ENCODE measurements at places on chromosomes 7 and 10.

DNA sequence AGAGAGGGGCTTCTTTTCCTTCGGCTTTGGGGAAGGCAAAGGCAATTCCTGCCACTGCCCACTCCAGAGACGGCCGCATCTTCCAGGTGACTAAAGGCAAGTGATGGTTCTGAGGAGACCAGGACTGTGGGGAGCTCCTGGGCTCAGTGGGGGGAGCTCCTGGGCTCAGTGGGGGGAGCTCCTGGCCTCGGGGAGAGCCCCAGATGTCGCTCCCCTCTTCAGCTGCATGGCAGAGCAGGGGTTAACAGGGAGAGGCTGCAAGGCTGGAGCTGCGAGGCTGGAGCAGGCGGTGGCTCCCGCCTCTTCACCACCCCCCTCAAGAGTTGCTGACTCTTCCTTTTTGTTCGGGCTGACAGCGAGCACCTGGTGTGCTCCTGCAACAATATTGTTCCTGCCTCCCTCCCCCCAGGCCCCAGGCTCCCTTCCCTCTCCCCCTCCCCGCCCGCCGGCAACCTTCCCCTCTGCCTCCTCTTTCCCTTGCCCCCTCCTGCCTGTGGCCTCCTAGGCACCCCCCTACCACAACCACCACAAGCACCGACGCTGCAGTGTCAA lies 56.3 kb upstream of the LBX1 start:
- DNase-seq, result no peak

GRCh38 chr10:42992156-42992956 lies 84.5 kb upstream of the RET start:
- no peak for DNase-seq

GRCh38 chr7:72413886-72414285 lies 1.7 kb upstream of the CALN1 start:
- DNase-seq, result no peak

- DNase-seq, result peak; percentile 68
Measured at GRCh38 chr10:51063659-51064535, 10.4 kb upstream of the PRKG1 start.

DNA sequence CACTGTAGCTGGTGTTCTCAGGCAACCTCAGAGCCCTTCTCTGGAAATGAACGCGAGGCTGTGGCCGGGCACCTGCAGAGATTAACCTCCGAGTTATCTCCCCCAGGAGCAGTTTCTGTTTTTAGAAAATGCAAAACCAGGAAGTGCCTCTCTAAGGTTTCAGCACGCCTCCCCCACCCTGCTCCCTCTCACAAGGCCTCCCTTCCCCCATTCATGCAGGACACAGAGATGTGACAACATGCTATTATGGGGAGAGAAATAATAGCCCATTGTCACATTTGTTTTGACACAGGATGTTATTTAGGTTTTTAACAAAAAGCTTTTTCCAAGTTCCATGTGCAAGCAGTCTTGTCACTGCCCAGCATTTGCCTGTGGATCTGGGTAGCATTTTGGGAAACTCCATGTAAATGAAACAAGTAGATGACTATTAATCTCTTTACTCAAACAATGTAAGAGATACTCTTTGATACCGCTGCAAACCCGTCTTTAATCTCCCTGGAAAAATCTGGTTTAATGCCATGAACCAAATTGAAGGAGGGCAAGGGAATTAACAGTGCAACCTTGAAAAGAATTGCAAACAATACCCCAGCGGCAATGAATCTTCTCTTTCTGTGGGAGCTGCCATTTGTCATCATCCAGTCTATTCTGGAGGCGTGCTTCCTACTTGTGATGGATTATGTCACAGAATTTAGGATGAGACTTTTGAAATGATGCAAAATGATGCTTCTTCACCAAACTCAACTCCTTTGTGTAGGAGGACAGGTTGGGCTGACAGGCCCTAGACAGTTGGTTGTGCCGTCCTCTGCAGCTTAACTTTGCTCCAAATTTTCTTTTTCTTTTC lies 86.5 kb upstream of the NMT2 start:
- no peak for DNase-seq

- no peak for DNase-seq
Measured at GRCh38 chr10:101230183-101230917, 1.1 kb upstream of the LBX1 start.

GRCh38 chr7:52450816-52451215 lies 584.6 kb upstream of the POM121L12 start:
- no peak for DNase-seq

- DNase-seq, result no peak
Measured at GRCh38 chr7:95589031-95589430, 7.3 kb downstream of the PDK4 start.

- no peak for DNase-seq
Measured at GRCh38 chr7:129848436-129848835, 104.3 kb downstream of the UBE2H start.

DNA sequence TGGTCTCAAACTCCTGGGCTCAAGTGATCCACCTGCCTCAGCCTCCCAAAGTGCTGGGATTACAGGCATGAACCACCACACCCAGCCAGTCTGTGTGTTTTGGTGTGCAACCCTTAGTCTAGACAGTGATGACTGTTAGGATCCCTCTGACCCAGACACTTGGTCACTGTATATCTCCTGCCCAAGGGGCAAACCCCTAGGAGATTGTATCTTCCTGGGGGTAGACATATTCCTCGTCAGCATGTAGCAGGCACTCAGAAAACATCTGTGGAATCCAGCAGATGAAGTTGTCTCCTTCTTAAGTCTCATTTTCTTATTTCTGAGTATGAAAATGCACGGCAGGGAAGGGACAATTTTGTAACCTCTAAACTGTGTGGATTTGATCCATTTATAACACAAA lies 292.5 kb downstream of the GFRA1 start:
- DNase-seq, result peak; percentile 48

DNA sequence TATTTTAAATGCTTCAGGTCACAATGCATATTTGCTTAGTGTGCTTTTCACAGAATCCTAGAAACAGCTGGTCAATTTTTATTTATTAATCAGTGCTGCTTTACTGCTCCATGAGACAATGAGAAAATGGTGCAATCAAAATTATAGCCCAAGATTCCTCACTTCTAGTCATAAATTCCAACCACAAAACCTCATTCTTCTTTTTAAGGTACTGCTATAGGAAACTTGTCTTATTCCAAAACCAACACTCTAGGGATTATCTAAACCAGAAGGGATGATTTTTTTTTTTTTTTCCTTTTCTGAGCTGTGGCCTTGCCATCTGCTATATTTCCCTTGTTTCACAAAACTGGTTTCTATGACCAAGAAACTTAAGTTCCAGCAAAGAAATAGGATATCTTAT lies 64.0 kb upstream of the SEMA3A start:
- peak; percentile 64 for DNase-seq
